Activated naive CD4-positive, alpha-beta T cell treated with anti-CD3 and anti-CD28 coated beads for 36 hours (primary cell): ENCODE measurements at places on chromosomes 5 and 9. TPM values are rescaled to one million over a fixed set of nuclear protein-coding genes. Genes with fewer than 3 reads are reported as not detected.

GRCh38 chr5:54753034-54753433 is 232.4 kb downstream of the ESM1 start:
- H3K4me3 ChIP-seq: no peak overlapping the region
- no peak overlapping the region for H3K27ac ChIP-seq
- no peaks in the 10 kb centered on the region for H3K36me3 ChIP-seq
- H3K4me1 ChIP-seq: peaks cover 21% of the 10 kb centered on the region

The DPYSL3 gene
- 0.12 TPM for total RNA-seq

The NTNG2 gene
- 0.52 TPM for total RNA-seq

DNA sequence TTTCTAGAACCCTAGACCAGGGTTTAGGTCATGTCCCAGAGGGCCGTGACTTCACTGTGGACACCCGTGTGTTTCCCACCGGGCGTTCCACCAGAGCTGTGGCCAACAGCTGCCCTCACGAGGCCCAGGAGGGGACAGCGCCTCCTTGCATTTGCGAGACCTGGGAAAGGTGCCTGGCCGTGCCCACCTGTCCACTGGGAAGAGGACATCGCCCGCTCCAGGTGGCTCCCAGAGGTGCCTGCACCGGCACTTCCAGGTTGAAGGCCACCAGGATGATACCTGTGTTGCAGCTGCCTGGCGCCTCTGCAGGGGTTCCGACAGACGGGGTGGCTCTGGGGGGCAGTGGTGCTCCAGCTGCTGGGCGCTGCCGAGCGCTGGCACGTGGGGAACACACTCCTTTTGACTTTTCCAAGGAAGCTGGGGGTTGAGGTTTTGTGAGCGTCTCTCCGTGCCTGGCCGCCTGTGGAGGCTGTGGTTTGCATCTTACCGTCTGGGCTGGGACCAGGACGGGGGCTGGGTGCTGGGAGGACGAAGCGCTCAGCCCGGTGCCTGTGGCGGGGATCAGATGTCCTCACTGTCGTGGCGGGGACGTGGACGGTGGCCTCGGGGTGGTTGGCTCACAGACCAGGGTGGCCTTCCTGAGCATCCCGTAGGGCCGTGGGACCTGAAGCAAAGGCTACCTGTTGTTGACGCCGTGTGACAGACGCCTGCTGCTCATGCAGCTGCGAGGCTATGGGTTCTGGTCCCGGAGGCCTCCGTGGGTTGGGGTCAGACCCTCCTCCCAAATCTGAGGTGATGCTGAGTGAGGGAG is 19.2 kb downstream of the NKD2 start:
- H3K27me3 ChIP-seq: no peaks in the 10 kb centered on the region
- no peaks in the 10 kb centered on the region for H3K4me1 ChIP-seq
- H3K27ac ChIP-seq: no peak overlapping the region
- no peak for DNase-seq
- H3K36me3 ChIP-seq: no peaks in the 10 kb centered on the region
- no peak overlapping the region for H3K4me3 ChIP-seq

DNA sequence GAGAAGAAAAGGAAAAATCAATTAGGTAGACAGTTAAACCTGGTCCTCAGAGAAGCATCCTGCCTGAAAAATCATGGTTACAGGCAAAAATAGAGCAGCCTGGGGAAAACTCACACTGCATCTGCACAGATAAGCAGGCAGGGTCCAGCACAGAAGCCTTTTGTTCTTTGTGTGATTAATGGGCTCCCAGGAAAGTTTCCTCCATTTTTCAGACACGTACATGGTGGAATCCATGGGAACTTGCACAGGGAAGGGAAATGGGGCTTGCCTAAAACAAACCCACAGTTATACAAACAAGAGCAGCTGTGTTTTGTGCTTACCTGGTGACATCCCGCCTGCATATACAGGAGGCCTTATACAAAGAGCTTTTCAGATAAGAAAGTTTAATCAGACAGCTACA is 243.9 kb upstream of the ATP10B start:
- no peak overlapping the region for H3K27ac ChIP-seq
- DNase-seq: no peak
- no peaks in the 10 kb centered on the region for H3K4me1 ChIP-seq

The PRRT1B gene
- total RNA-seq: not detected

DNA sequence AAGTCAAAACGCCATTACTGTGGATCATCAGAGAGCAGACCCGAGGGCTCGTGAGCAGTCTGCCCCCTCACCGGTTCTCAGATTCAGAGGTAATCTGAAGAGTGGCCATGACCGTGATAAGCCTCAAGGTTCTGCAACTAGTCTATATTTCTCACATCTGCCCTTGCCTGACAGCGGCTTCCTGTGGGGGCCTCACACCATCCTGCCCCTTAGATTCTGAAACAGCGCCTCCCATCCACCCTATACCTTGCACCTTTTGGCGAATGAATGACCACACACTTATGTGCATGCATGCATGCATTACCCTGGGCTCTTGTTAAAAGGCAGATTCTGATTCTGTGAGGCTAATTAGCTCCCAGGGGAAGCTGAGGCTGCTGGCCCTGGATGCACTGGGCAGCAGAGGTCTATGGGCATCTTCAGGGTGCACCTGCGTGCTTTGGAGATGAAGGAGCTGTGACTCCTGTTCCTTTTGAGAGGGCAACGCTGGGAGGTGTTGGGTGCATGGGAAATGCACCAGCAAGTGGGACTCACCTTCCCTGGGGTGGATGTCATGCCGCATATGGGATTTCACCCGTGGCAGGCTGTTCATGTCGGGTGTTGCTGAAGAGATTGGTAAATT is 7.8 kb upstream of the GADD45G start:
- no peak for DNase-seq
- H3K36me3 ChIP-seq: no peaks in the 10 kb centered on the region
- no peaks in the 10 kb centered on the region for H3K4me1 ChIP-seq
